Stimulated activated CD4-positive, alpha-beta T cell treated with anti-CD3 and anti-CD28 coated beads, Interleukin-1b, Interleukin-23, amount 100 ng/mL, for 1 hour (primary cell): ENCODE measurements at places on chromosomes 12 and 14.

- DNase-seq: peak; percentile 69
These were observed at the start of gene IFT43 for GRCh38 chr14:75985618-75986438. IFT43 (plus strand) TSS chr14:75985763; CDS start chr14:75985787, 24 bp downstream.

- DNase-seq: no peak
These were observed 21.9 kb upstream of the FAIM2 start for GRCh38 chr12:49925433-49926204.

DNA sequence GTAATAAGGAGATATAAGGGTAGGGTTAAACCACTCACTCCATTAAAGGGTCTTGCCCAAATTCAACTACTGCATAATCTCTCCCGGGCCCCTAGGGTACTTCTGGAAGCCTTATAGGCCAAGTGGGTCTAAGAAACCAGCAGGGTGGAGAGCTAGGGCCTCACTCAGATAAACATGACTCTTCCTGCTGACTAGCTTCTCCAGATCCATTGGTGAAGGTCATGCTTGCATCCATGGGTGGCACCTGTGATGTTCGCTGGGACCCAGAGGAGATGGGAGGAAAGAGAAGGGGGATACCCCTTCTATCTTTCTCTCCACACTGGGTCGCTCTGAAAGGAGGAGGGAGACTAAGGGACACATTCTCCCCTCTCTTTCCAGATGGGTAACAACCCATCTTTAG is 36.1 kb upstream of the HIGD1C start:
- DNase-seq: no peak

DNA sequence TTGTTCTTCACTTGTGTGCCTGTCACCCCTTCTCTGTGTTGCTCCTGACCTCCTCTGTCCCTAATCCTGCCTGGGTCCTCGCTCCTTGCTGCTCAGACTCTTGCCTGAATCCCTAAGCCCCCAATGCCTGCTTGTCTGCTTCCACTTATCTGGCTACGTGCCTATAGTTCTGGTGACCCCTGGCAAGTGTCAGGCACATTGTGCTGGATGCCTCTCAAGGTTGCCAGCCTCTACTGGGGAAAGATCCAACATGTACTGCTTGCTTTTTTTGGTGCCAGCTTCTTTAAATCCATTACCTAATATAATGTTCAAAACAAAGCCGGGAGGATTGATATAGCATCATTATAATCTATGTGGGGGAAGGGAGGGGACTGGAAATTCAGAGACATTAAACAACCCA is 448.0 kb upstream of the CCDC196 start:
- DNase-seq: no peak
